ENCODE measurements at places on chromosomes 2 and 18. TPM values are rescaled to one million over a fixed set of nuclear protein-coding genes. Genes with fewer than 3 reads are reported as not detected.

The RBM43 gene
- total RNA-seq = 9.7 TPM

The CRACDL gene
- total RNA-seq = 1.1 TPM

The TUBB8B gene
- not detected for total RNA-seq

The C2orf78 gene
- total RNA-seq = not detected

The MYO3B gene
- 5.5 TPM for total RNA-seq

The PARD3B gene
- 21.7 TPM for total RNA-seq

The AMER3 gene
- under 0.01 TPM for total RNA-seq

The SLC5A7 gene
- 0.10 TPM for total RNA-seq

The TNFAIP6 gene
- 26.5 TPM for total RNA-seq

The SIGLEC15 gene
- not detected for total RNA-seq

The GPR45 gene
- total RNA-seq = not detected

The EFR3B gene
- 4.9 TPM for total RNA-seq

The SP140 gene
- 0.49 TPM for total RNA-seq

The CRYBA2 gene
- total RNA-seq = not detected

The RNMT gene
- total RNA-seq = 34.9 TPM

The FTCDNL1 gene
- 2.2 TPM for total RNA-seq

The TLX2 gene
- total RNA-seq = not detected

The TYMS gene
- 25.0 TPM for total RNA-seq

The KLHL29 gene
- total RNA-seq = 6.9 TPM

The CHRND gene
- 2.4 TPM for total RNA-seq

The C1GALT1C1L gene
- total RNA-seq = 0.89 TPM

The ERMN gene
- total RNA-seq = 0.10 TPM

The TOGARAM2 gene
- 0.69 TPM for total RNA-seq

The MYO7B gene
- 0.49 TPM for total RNA-seq

The MREG gene
- total RNA-seq = 8.1 TPM

The CD8A gene
- total RNA-seq = not detected

The LINC00305 gene
- not detected for total RNA-seq

The CLIP4 gene
- 51.1 TPM for total RNA-seq

The CFC1 gene
- total RNA-seq = not detected

The ADD2 gene
- 8.5 TPM for total RNA-seq

The UGT1A6 gene
- total RNA-seq = 3.0 TPM

The CACNB4 gene
- total RNA-seq = 16.3 TPM

The TUBA4B gene
- not detected for total RNA-seq

The PTPRN gene
- total RNA-seq = not detected

The ASXL3 gene
- total RNA-seq = 6.1 TPM

The B3GNT2 gene
- 25.4 TPM for total RNA-seq
